Endodermal cell (in vitro differentiated cells): ENCODE measurements at places on chromosomes 7 and 10.

DNA sequence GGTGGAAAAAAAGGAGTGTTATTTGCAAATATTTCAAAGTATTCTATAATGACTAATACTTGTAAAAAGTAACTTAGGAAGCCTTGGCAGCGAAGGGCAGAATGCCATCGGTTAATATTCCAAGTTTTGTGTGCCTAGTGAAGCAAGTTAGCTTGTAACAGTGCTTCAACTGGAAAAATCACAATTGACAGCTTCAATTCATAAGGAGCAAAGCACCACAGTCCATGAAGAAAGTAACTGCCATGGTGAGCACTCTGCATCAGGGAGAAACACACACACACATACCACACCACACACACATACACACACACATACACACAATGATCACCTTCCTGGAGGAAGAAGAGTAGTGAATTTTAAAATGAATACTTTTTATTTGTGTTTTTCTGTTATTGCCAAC is 298.3 kb downstream of the CNTNAP2 start:
- DNase-seq, result no peak

DNA sequence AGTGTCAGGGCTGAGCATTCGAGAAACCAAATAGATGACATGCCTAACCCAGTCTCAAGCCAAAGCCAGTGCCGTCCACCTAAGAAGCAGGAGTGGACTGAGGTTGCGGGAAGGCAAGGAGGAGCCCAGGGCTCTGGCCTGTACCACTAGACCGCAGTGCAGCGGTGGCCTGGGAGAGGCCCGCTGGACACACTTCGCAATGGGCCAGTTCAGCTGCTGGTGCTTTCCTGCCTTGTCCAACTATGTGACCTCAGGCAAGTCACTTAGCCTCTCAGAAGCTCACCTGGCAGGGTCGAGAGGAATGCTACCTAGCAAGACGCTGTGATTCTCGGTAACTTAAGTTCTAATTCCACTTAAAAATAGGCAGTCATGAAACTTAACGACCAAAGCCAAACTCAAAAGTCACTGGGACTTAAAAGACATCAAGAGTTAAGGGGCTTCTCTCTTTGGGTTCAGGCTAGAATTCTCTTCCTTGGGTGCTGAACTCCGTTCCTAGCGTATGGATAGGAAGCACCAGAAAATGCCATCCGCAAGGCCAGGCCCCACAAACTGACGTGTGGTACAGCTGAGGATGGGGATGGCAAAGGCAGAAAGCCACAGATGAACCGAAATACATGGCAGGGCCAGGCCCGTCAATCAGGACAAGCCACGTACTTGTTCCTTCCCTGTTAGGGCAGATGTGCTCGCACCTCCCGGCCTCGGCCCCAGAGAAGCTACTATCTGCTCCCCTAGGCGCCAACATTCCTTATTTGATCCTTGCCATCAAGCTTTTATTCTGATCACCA is 34.2 kb downstream of the CTBP2 start:
- no peak for DNase-seq

DNA sequence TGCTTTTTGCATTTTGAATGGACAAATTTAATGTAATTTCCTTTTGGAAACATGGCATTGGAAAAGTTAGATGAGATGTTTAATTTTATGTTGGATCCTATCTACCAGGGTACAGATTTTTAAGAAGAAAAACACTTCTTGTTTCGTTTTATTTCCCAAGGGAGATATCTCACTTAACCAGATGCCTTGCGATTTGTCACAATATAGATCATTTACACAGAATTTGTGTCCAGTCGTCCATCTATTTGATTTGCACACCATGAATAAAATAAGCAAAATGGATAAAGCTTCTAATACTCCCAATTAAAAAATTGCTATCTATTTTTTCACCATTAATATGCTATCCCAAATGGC is 25.7 kb downstream of the HDAC9 start:
- no peak for DNase-seq

DNA sequence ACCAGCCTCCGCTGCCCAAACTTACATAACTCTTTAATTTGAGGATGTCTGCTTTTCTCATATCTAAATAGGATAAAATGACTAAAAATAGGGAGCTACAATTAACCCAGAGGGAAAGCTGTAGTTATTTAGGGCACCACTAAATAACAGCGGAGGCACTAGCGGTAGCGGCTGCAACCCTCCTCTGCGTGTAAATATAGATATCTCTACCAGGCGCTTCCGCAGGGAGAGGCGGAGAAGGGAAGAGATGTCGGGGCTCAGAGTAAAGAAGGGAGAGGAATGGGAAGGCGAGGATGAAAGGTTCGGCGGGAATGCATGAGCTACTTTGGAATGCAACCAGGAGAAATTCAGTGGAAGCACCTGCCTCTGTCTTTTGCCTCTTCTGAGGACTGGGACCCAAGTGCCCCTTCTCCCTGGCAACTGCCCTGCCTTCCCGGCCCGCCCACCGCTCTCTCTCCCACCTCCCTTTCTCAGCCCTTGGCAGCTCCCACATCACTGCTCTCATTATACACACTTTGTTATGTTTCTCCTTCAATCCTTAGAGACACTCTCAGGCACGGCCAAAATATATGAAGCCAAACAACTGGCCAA is 698.3 kb downstream of the PARD3 start:
- no peak for DNase-seq
